ENCODE measurements at places on chromosomes 16 and 17. TPM values are rescaled to one million over a fixed set of nuclear protein-coding genes. Genes with fewer than 3 reads are reported as not detected.

Gene ABCA10
- 13.6 TPM for total RNA-seq

Gene ARL5C
- not detected for total RNA-seq

Gene FAM222B
- 10.5 TPM for total RNA-seq

Gene RUNDC3A
- total RNA-seq, result 0.48 TPM

Gene RPUSD1
- total RNA-seq, result 18.4 TPM

Gene SCGB1C2
- total RNA-seq, result not detected

Gene ADORA2B
- 0.48 TPM for total RNA-seq

Gene SLC13A5
- 0.32 TPM for total RNA-seq

Gene RHBDF1
- 29.0 TPM for total RNA-seq

GRCh38 chr16:81831722-81832126, 52.6 kb downstream of the PLCG2 start:
- H3K4me1 ChIP-seq, result no peaks in the 10 kb centered on the region
- no peaks in the 10 kb centered on the region for H3K36me3 ChIP-seq
- H3K27me3 ChIP-seq, result no peaks in the 10 kb centered on the region
- no peak overlapping the region for H3K27ac ChIP-seq

- H3K36me3 ChIP-seq, result no peaks in the 10 kb centered on the region
- no peak for DNase-seq
- H3K27ac ChIP-seq, result peak overlapping the region; percentile 26
- H3K4me3 ChIP-seq, result no peak overlapping the region
- no peaks in the 10 kb centered on the region for H3K4me1 ChIP-seq
Measured at GRCh38 chr17:66580184-66580955, 254.5 kb upstream of the CACNG5 start.

- no peaks in the 10 kb centered on the region for H3K4me1 ChIP-seq
- peak overlapping the region; percentile 76 for H3K27ac ChIP-seq
- H3K27me3 ChIP-seq, result no peaks in the 10 kb centered on the region
- H3K4me3 ChIP-seq, result peak overlapping the region; percentile 62
- H3K36me3 ChIP-seq, result no peaks in the 10 kb centered on the region
- no peak for DNase-seq
Measured at GRCh38 chr17:44775838-44776621, 17.2 kb downstream of the ADAM11 start.

GRCh38 chr16:84635702-84636101, 12.6 kb upstream of the KLHL36 start:
- H3K27me3 ChIP-seq, result no peaks in the 10 kb centered on the region
- no peak overlapping the region for H3K4me3 ChIP-seq
- no peaks in the 10 kb centered on the region for H3K4me1 ChIP-seq

DNA sequence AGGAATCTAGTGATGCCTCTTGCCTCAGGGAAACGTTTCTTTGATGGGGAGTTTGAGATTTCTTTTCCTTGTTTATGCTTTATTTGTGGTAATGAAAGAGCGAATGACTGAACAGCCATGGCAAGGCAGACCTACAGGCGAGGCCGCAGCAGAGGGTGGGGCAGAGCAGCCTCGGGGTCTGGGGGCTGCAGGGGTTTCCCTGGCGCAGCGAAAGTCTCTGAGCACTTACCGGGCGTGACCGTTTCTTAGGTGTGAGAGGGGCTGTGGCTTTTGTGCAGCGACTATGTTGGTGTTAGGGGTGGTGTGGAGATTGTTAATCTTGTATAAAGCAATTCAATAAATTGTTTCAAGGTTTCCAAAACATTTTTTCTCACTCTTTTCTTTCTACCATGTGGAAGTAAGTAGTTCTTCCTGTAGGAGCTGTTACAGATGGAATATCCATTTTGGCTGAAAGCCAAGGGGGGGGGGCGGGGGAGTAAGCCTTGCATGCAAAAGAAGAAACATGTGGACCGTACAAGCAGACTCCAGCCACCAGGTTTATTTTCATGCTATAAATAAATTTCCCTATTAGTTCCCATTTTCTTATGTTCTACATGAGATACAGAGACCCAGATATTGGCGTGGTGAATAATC, 34.8 kb downstream of the UBN1 start:
- no peak overlapping the region for H3K4me3 ChIP-seq
- H3K4me1 ChIP-seq, result peaks cover 3% of the 10 kb centered on the region
- DNase-seq, result no peak
- H3K27ac ChIP-seq, result no peak overlapping the region
- peaks cover 36% of the 10 kb centered on the region for H3K36me3 ChIP-seq
- no peaks in the 10 kb centered on the region for H3K27me3 ChIP-seq

DNA sequence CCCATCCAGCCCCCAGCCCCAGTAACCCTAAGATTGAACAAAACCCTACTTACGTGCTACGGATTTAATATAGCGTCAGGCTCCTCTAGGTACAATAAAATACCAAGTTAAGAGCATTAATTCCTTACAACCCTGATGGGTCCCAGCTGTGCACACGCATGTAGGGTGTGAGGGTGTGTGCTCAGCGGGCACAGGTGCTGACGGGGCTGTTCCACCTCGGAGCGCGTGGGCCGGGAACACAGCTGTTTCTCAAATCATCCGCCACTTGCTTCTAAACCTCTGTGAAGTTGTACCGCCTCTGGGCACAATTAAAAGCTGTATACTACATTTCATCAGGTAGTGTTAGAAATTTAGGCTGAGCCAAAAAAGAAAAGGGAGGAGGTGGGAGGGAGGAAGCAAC, 478.6 kb downstream of the MAF start:
- H3K4me1 ChIP-seq, result no peaks in the 10 kb centered on the region
- H3K4me3 ChIP-seq, result no peak overlapping the region
- H3K36me3 ChIP-seq, result no peaks in the 10 kb centered on the region
- no peak overlapping the region for H3K27ac ChIP-seq
- no peak for DNase-seq

GRCh38 chr16:3595521-3596021, 15.8 kb downstream of the SLX4 start:
- no peaks in the 10 kb centered on the region for H3K4me1 ChIP-seq
- H3K4me3 ChIP-seq, result no peak overlapping the region
- no peaks in the 10 kb centered on the region for H3K27me3 ChIP-seq
- H3K36me3 ChIP-seq, result no peaks in the 10 kb centered on the region

DNA sequence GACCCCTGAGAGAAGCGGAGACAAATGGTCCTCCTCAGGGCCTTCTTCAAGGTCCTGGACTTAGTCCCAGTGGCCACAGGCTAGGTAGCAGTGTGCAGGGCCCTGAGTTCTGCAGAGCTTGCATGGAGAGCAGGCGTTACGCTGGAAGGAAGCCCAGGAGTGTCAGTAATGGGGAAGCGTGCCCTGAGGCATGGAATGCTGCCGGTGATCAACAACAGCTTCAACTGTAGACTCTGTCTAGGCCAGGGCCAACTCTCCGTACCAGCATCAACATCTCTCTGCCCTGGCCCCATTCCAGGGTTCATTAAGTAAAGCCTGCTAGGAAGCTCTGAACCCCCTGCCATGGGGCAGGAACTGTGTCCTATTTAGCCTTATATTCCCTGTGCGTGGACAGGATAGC, 568 bp upstream of the TNK1 start:
- peak overlapping the region; percentile 87 for H3K27ac ChIP-seq
- no peaks in the 10 kb centered on the region for H3K27me3 ChIP-seq
- DNase-seq, result peak; percentile 89
- peak overlapping the region; percentile 50 for H3K4me3 ChIP-seq
- H3K4me1 ChIP-seq, result peaks cover 4% of the 10 kb centered on the region

DNA sequence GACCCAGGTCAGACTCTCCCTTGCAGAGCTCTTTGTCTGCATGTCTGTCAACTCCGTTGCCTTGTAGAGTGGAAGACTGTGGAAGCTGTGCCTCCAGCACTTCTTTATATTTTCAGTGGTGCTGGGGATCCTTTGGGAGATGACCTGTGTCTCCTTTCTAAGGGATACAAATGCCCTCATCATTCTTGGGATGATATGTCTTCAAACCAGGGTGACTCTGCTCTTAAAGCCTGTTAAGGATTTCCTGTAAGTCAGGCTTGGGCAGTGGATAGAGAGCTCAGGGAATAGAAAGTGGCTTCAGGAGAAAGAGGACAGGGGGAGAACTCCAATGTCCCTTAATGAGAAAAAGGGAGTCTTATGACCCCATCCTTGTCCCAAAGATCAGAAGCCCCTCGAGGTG, 1.5 kb downstream of the HOXB3 start:
- no peaks in the 10 kb centered on the region for H3K27me3 ChIP-seq
- no peak for DNase-seq
- H3K4me3 ChIP-seq, result no peak overlapping the region
- no peaks in the 10 kb centered on the region for H3K36me3 ChIP-seq

DNA sequence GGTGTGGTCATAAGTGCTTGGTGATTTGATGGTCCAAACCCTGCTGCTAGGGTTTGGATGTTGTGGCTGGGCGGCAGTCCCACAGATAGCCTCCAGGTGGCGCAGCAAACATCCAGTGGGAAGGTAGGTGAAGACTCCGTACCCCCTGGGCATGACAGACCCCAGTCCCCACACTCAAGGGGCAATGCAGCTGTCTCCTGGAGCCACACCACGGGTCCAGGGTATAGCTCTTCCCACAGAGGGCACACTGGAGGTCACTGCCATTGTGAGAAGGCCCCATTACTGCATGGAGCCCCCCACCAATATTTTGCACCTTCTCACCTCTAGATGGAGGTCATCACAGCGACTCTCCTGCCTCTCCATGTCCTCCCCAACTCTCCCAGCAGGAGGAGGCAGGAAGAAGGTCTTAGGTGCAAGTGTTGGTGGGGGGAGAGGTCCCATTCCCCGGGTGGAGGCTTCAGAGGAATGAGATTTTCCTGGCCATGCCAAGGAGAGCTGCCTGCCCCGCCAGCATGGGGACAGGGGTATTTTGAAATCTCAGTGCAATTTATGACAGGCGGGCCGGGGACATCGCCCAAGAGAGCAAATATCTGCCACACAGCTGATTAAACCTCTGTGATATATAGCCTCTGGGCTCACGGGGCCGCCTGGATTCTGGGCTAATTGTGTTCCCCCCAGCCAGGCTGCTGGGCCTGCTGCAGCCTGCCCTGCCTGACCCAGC, 17.1 kb upstream of the C17orf113 start:
- DNase-seq, result peak; percentile 30
- H3K27me3 ChIP-seq, result peaks cover 7% of the 10 kb centered on the region
- no peaks in the 10 kb centered on the region for H3K4me1 ChIP-seq
- no peaks in the 10 kb centered on the region for H3K36me3 ChIP-seq
- H3K27ac ChIP-seq, result no peak overlapping the region

- H3K4me1 ChIP-seq, result no peaks in the 10 kb centered on the region
- no peaks in the 10 kb centered on the region for H3K36me3 ChIP-seq
- no peak for DNase-seq
- H3K4me3 ChIP-seq, result no peak overlapping the region
- H3K27me3 ChIP-seq, result no peaks in the 10 kb centered on the region
Measured at GRCh38 chr17:58593123-58593522, 78.7 kb upstream of the MTMR4 start.

GRCh38 chr17:39487946-39488345, 26.7 kb downstream of the CDK12 start:
- H3K36me3 ChIP-seq, result no peaks in the 10 kb centered on the region
- H3K27ac ChIP-seq, result no peak overlapping the region
- DNase-seq, result no peak
- H3K4me3 ChIP-seq, result no peak overlapping the region
- H3K4me1 ChIP-seq, result no peaks in the 10 kb centered on the region

GRCh38 chr17:51546114-51546513, 285.8 kb downstream of the UTP18 start:
- H3K4me3 ChIP-seq, result no peak overlapping the region
- H3K27me3 ChIP-seq, result no peaks in the 10 kb centered on the region

All from breast epithelium (tissue), 4 donors.